ENCODE measurements at places on chromosomes 1 and 21. TPM values are rescaled to one million over a fixed set of nuclear protein-coding genes. Genes with fewer than 3 reads are reported as not detected.

The MMEL1 gene
- 4.5 TPM for total RNA-seq

The LAMC1 gene
- total RNA-seq = 168 TPM

The AXDND1 gene
- 1.4 TPM for total RNA-seq

GRCh38 chr1:234262007-234262753 lies 111.1 kb upstream of the COA6 start:
- no peak for DNase-seq

- DNase-seq = no peak
These were observed 17.9 kb upstream of the FMOD start for GRCh38 chr1:203368624-203369451.
